GM13976 (cell line): ENCODE measurements at places on chromosomes 1 and 21.

- DNase-seq = peak; percentile 40
Observed at GRCh38 chr1:201510734-201511133, 3.8 kb upstream of the CSRP1 start.

- DNase-seq = no peak
Observed at GRCh38 chr1:207366022-207366421, 44.5 kb downstream of the CD55 start.

DNA sequence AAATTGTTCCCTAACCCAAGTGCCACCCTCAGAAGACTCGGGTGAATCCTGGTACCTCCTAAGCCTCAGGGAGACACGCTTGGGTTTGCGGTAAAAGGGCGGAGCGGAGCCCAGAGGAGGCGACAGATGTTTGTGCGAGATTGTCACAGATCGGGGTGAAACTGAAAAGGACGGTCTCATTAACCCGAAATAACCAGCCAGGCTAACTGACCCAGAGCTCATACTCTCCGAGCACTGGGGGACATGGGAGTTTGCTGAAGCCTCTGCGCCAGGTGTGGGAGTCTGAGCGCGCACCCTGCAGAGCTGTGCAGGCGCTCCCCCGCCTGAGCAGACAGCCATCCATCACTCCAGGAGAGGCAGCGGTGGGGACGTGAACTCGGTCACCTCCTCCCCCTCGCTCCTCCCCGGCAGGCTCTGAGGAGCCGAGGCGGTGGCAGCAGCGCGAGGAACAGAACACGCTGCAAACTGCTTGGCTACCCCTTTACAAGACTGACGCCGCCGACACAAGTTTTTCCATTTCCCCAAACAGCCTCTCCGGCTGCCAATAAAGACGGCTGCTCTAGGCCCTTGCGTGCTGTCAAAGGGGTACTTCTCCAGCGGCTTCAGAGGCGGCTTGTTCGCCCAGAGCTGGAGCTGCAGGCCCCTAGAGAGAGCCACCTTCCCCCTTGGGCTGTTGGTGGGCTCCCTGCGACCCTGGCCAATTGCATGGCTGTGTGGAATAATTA lies 43.5 kb downstream of the RRAGC start:
- peak; percentile 72 for DNase-seq

DNA sequence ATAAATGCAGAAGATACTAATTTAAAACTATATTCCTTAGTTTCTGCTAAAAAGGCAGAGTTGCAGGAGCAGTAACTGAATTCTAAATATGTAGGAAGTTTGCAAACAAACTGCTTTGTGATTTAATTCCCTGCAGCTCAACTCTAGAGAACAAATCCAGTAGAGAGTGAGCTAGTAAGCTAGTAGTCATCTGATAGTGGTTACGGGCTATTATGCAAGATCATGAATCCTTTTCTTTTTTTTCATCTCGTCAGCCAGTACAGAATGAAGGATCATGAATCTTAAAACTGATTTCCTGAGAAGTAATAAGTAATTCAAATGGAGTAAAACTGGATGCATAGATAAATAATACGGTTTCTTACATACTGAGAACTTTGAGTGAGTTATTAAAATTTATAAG lies 3.3 kb downstream of the DPH5 start:
- no peak for DNase-seq

GRCh38 chr1:150364231-150365003 lies 470 bp downstream of the RPRD2 start:
- peak; percentile 59 for DNase-seq

- no peak for DNase-seq
Observed at GRCh38 chr21:37408464-37409193, 42.1 kb downstream of the DYRK1A start.

- no peak for DNase-seq
Observed at GRCh38 chr1:159431904-159432303, at the start of gene OR10J4. Gene OR10J4 (plus strand): TSS chr1:159432204.

- DNase-seq = no peak
Observed at GRCh38 chr1:202553560-202554038, 156.7 kb downstream of the SYT2 start.

DNA sequence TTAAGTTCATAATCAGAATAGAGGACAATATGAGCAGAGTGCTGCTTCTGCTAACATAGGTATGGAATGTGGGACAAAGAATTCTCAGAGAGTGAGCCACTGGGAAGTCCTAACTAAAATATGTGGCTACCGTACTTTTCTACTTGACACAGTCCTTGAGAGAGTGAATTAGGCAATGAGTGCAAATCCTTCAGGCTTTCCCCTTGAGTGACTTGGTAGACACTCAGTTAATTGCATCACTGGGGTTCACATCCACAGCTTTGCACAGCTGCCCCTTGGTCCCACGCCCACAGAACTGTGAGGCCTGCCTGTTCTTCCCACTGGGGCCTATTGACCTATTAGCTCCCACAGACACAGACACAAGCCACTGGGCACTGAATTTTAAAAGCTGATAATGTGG lies 40.5 kb upstream of the PAXBP1 start:
- DNase-seq = peak; percentile 34

DNA sequence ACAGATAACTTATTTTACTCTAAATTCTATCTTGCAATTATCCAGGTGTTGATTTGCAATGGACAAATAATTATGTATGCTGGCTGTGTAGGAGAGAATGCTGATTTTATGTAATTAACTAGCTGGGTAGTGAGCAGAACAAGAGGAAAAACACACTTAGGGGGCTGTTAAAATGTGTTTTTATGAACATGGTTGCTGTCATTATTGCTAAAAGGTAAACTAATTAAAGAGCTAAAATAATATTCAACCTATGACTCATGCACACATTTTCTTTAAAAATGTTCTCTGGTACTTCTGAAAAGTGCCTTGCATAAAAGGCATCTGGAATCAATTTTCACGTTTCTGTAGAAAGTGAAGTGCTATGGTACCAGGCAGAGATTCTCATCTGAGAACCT lies 192.8 kb upstream of the C8B start:
- DNase-seq = no peak

GRCh38 chr1:65889441-65889840 lies 96.7 kb downstream of the PDE4B start:
- DNase-seq = no peak

- no peak for DNase-seq
Observed at GRCh38 chr21:28106370-28106890, 886.2 kb downstream of the LTN1 start.

- DNase-seq = no peak
Observed at GRCh38 chr1:199512037-199512710, 515.3 kb upstream of the NR5A2 start.

GRCh38 chr21:45974073-45975019 lies 7.2 kb upstream of the COL6A1 start:
- peak; percentile 69 for DNase-seq

DNA sequence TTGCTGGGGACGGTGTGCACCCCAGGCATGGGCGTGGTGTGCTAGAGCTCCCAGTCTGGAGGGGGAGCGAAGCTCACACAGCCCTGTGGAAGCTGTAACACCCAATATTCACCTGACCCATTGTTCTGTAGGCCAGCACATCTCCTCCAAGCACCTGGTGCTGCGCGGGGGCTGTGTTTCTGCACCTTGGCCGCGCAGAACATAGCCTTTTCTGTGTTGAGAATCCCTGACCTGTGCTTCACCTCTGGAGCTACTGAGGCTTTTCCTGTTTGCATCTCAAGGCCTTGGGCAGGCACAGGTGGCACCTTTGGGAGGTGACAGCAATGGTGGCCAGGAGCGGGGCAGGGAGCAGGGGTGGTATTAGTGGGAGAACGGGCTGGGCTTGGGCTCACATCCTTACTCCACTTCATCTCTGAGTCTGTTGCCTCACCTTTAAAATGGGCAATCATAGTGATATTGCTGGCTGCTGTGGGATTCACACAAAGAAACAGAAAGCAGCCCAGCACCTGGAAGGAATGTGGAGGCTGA lies 343.9 kb upstream of the AJAP1 start:
- no peak for DNase-seq

GRCh38 chr1:89836252-89837035 lies 15.6 kb downstream of the LRRC8D start:
- no peak for DNase-seq

DNA sequence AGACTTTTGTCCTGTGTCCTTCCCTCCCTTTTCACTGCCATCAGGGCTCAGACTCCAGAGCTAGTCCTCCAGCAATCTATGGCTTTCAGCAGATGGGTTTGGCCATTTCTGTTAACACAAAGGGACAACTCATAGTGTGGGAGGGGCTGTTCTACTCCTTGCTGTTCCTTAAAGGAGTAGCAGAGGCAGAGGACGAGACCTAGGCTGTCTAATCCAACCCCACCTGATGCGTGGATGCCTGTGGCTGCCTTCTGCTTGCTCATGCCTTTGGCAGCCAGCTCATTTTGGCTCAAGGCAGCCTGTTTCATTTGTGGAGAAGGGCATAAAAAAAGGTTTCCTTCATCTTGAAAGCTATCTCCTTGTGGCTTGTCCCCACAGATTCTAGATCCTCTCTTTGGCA lies 27.0 kb downstream of the MFSD2A start:
- no peak for DNase-seq

- no peak for DNase-seq
Observed at GRCh38 chr1:75412616-75413015, 198.3 kb downstream of the SLC44A5 start.

DNA sequence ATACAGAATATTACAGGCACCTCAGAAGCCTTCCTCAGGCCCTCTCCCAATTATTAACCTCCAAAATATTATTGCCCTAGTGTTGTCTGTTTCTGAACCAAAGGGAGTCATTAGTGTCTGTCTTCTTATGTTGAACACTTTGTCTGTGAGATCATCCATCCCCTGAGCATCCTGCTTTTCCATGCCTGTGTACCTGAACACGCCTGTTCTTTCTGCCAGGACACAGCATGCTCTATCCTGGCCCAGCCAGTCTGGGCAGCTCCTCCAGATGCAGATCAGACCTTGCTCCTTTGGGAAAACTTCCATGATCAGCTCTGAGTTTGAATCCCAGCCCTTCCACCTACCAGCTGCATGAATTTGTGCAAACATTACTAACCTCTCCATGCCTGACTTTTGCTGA lies 11.0 kb upstream of the CDC42 start:
- no peak for DNase-seq

GRCh38 chr1:109877776-109878175 lies 32.9 kb upstream of the CSF1 start:
- DNase-seq = no peak

DNA sequence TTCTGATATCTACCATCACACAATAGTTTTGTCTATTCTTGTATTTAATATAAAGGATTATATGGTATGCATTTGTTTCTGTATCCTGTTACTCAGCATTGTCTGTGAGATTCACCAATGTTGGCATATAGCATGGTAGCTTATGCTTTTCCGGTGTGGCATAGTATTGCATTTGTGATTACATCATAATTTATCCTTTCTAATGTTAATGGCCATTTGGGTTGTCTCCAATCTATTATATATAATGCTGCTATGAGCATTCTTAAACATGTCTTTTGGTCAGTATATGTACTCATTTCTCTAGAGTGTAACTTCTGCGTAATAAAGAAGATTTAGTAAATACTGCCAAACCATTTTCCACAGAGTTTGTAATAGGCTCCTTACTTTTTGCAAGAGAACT lies 40.9 kb upstream of the GFI1 start:
- DNase-seq = no peak

DNA sequence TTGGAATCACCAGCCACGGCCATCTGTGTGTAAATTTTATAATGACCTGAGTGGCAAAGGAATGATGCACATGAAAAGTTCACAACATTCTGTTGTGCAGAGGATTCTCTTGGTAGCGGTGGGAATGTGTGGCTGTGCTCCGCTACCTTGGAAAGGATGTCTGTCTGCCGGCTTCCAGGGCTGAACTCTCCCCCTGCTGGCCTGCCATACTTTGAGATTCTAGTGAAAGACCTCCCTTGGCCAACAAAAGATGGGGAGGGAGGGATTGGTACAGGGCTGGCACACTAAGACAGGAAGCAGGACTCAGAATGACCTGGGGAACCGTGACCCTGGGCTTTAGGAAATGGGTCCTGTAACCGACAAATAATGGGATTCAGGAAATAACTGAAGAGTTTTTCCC lies 194.5 kb upstream of the PLD5 start:
- no peak for DNase-seq

- DNase-seq = no peak
Observed at GRCh38 chr1:195345149-195345548, 1263.1 kb downstream of the KCNT2 start.

DNA sequence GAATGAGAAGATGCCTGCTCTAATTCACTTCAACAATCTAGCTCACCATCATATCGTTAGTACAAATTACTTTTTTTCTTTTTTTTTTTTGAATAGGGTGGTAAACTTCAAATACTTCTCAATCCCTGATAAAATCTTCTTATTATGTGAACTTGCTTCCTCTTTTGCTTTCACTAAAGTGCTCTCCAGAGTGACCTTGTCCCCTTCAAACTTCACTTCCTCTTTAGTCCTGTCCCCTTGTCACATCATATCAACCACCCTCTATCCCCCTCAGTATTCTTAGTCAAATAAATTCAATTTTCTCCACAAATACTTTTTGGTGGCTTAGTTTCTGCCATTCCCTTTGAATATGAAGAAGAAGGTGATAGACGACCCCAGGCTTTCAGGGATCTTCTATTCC lies 124.9 kb upstream of the PLXNA2 start:
- no peak for DNase-seq

DNA sequence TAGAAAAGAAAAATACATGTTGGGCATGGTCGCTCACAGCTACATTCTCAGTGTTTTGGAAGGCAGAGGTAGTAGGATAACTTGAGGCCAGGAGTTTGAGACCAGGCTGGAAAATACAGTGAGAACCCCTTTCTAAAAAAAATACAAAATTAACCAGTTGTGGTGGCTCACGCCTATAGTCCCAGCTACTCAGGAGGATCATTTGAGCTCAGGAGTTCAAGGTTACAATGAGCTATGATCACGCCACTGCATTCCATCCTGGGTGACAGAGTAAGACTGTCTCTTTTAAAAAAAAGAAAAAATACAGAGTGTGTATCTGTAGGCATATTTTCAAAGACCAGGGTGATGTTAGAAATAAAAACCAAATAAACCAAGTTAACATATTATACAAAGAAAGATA lies 57.8 kb downstream of the HFM1 start:
- DNase-seq = no peak

DNA sequence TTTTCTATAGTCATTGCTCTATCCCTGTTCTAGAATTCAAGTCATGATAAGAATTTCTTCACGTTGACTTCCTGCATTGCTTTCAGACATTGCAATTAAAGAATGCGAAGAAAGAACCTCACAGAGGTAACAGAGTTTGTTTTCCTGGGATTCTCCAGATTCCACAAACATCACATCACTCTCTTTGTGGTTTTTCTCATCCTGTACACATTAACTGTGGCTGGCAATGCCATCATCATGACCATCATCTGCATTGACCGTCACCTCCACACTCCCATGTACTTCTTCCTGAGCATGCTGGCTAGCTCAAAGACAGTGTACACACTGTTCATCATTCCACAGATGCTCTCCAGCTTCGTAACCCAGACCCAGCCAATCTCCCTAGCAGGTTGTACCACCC lies 10.6 kb downstream of the APCS start:
- DNase-seq = no peak

GRCh38 chr21:46549650-46550049 lies 55.2 kb downstream of the S100B start:
- DNase-seq = no peak

- no peak for DNase-seq
Observed at GRCh38 chr1:214537219-214537618, 14.2 kb downstream of the PTPN14 start.

GRCh38 chr1:230458509-230458908 lies 32.4 kb upstream of the PGBD5 start:
- DNase-seq = no peak

GRCh38 chr1:247421074-247421473 lies 5.1 kb downstream of the NLRP3 start:
- no peak for DNase-seq

- no peak for DNase-seq
Observed at GRCh38 chr1:108817016-108817415, 39.9 kb downstream of the AKNAD1 start.
